ENCODE measurements at places on chromosomes 6 and 20. TPM values are rescaled to one million over a fixed set of nuclear protein-coding genes. Genes with fewer than 3 reads are reported as not detected.

PRICKLE4 gene
- polyA plus RNA-seq = 2.0 TPM

GRCh38 chr6:16316741-16317251 lies 78.4 kb downstream of the GMPR start:
- DNase-seq = peak; percentile 40

ZFP57 gene
- polyA plus RNA-seq = not detected

GRCh38 chr6:50861692-50862091 lies 43.0 kb downstream of the TFAP2B start:
- no peak for DNase-seq

DNA sequence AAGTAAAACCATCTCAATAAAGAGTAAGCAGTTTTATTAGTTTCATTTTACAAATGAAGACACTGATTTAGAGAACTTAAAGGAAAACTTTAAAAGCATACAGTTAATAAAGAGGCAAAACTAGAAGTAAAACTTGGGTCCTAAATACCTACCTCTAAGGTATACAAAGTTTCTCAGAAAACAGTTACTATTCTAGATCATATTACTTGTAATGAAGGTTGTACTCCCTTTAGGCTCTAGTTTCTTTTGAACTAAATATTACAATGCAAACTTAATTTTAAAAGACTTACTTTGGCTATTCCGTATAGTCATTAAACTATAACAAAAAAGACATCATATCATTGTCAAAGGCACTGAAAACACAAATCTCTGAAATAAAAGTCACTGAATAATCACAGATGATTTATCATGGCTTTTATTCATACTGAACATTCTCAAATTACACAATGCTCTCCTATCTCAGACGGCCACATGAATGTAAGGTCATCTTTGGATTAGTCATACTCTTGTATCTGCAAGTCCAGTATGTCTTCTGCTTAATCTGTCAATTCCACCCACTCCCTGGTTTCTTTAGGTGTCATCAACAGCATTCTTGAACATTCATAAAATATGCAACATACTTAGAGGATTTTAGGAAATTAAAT lies 361.6 kb upstream of the RUNX2 start:
- no peak for DNase-seq

KHDRBS2 gene
- polyA plus RNA-seq = not detected

ARMC2 gene
- 5.8 TPM for polyA plus RNA-seq

GRCh38 chr6:56949925-56950495 lies 4.9 kb upstream of the BEND6 start:
- DNase-seq = no peak

SSTR4 gene
- not detected for polyA plus RNA-seq

DNA sequence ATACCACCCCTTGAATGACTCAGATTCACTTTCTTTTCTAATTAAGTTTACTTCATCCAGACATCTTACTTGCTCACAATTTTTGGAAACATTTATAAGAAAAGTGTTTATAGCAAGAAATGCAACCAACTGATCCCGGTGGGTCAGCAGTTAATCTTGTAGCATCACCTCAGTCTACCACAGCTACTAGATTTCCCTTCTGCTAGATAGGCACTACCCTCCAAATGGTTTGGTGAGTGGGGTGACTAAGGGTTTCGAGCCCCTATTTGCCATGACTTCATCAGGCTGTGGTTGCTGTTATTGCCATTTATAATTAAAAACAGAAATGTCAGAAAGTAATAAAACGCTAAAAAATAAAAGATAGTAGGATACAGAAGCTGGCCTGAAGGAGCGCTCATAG lies 930.1 kb upstream of the GJE1 start:
- no peak for DNase-seq

SLC22A16 gene
- 0.45 TPM for polyA plus RNA-seq

KDM1B gene
- 33.8 TPM for polyA plus RNA-seq

- no peak for DNase-seq
Observed at GRCh38 chr6:27778625-27779417, 133.4 kb downstream of the OR2B2 start.
